ENCODE measurements at places on chromosomes 16 and 17. TPM values are rescaled to one million over a fixed set of nuclear protein-coding genes. Genes with fewer than 3 reads are reported as not detected.

DNA sequence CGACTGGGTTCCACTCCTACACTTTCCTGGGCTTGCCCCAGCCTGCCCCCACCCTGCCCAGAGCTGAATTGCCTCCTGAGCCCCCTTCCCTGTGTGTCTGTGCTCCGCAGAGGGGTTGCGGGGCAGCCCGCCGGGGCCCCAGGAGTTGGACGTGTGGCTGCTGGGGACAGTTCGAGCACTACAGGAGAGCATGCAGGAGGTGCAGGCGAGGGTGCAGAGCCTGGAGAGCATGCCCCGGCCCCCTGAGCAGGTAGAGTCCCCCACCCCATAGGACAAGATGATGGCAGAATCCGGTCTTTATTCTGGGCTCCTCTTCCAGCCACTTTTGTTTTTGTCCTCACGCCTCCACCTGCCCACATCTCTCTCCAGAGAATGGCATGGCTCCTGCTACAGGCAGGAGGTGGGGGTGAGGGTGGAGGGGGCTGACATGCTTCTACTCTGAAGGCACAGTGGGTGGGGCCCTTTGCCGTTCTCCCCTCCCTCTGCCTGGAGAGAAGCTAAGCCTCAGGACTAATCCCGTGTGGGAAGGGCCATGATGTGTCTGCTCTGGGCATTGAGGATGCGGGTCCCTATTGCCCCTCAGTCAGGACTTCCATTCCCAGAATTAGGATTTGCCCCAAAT, 3.5 kb downstream of the ACBD4 start:
- H3K27me3 ChIP-seq = no peaks in the 10 kb centered on the region
- DNase-seq = no peak
- H3K4me1 ChIP-seq = peaks cover 6% of the 10 kb centered on the region
- H3K4me3 ChIP-seq = no peak overlapping the region
- H3K27ac ChIP-seq = no peak overlapping the region

PDIA2 gene
- total RNA-seq = not detected

GRCh38 chr16:31460582-31461002, 1.3 kb downstream of the ARMC5 start:
- H3K4me1 ChIP-seq = peaks cover 20% of the 10 kb centered on the region
- H3K4me3 ChIP-seq = peak overlapping the region; percentile 84
- peaks cover 30% of the 10 kb centered on the region for H3K36me3 ChIP-seq
- peak overlapping the region; percentile 78 for H3K27ac ChIP-seq

DNA sequence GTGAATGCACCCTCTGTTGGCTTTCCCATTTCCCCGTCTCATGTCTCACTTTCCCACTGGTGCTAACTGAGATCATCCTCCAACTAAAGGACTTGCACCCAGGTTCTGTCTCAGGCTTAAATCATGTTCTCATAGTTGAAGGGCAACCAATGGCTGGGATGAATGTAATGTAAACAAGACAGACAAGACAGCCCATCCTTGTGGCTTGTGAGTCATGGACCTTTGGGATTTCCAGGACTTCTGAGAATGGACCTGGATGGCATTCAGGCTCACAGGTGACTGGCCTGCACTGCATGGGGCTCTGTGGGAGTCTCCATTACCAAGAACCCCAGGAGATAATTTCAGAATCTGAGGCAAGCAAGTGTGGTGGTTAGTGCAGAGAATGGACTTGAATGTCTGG, 347.5 kb downstream of the HAPSTR1 start:
- H3K27me3 ChIP-seq = no peaks in the 10 kb centered on the region
- no peak overlapping the region for H3K27ac ChIP-seq
- DNase-seq = no peak
- no peaks in the 10 kb centered on the region for H3K36me3 ChIP-seq
- no peak overlapping the region for H3K4me3 ChIP-seq
- H3K4me1 ChIP-seq = no peaks in the 10 kb centered on the region

DNA sequence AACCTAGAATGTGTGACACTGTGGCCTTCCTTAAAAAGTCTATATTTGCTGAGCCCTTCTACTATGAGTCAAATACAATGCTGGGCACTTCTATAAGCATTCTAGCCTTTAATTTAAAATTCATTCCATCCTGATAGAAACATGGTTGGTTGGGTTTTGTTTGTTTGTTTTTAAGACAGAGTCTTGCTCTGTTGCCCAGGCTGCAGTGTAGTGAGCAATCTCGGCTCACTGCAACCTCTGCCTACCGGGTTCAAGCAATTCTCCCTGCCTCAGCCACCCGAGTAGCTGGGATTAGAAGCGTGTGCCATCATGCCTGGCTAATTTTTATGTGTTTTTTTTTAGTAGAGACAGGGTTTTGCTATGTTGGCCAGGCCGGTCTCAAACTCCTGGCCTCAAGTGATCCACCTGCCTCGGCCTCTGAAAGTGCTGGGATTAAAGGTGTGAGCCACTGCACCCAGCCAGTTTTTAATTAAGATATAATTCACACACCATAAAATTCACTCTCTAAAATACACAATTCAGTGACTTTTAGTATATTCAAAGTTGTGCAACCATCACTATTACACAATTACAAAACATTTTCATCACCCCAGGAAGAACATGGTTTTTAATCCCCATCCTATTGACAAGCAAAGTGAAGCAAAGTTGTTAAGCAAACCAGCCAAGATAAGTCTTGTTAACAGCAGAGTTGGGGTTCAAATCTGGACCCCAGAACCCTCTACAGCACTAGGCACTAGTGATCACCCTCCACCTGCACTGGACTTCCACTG, 42.8 kb downstream of the CMTM4 start:
- no peak for DNase-seq
- no peaks in the 10 kb centered on the region for H3K36me3 ChIP-seq
- H3K4me1 ChIP-seq = peaks cover 8% of the 10 kb centered on the region
- no peaks in the 10 kb centered on the region for H3K27me3 ChIP-seq
- no peak overlapping the region for H3K4me3 ChIP-seq
- no peak overlapping the region for H3K27ac ChIP-seq

DNA sequence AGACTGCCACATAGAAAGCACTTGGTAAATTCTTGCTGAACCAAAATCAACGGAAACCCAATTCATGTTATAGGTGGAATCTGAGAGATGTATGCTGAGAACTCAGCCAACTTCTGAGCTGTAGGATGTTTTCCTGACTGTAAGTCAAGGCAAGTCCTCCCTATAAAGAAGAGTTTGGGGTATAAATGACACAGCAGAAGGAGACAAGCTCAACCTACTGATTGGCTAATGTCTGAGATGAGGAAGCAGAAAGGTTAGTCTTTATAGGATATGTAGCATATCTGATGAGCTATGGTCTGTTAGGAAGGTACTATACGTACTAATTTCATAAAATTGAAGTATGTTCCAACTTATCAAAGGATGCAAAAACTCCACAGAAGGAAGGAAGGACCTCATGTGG, 99.5 kb downstream of the XYLT1 start:
- peaks cover 61% of the 10 kb centered on the region for H3K4me1 ChIP-seq
- H3K27me3 ChIP-seq = no peaks in the 10 kb centered on the region
- peak overlapping the region; percentile 78 for H3K27ac ChIP-seq

ZG16B gene
- 0.53 TPM for total RNA-seq

DNA sequence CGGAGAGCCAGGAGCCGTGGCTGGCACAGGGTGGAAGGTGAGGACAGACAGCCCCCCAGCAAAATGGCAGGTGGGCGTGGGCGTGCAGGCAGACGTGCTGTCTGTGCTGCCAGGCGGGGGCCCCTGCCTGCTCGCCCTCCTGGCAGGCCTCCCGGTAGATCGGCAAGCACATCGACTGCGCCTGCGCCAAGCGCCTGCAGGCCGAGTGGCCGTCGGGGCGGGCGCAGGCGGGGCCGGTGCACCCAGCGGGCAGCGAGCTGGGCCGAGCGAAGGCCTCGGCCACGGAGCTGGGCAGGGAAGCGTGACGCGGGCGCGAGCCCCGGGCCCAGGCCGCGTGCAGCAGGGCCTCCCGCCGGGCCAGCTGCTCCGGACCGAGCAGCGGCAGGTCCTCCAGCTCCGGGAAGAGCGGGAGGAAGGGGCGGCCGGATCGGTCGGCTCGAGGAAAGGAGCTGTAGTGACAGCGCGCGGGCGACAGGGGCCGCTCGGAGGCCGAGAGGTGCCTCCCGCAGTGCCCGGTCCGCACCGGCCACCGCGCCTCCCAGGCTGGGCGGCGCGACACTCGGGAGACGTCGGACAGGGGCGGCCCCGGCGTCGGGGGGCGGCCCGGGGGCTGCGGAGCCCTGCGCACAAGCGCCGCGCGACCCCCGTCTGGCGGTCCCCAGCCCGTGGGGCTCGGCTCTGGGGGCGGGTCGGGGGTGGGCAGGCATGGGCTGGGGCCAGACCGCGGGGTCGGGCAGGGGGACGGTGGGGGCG, 16.9 kb downstream of the GRIN2C start:
- peak; percentile 85 for DNase-seq
- peaks cover 7% of the 10 kb centered on the region for H3K36me3 ChIP-seq
- H3K4me3 ChIP-seq = peak overlapping the region; percentile 48
- H3K4me1 ChIP-seq = peaks cover 12% of the 10 kb centered on the region

- no peak overlapping the region for H3K4me3 ChIP-seq
- DNase-seq = no peak
- peaks cover 14% of the 10 kb centered on the region for H3K4me1 ChIP-seq
- H3K36me3 ChIP-seq = peaks cover 6% of the 10 kb centered on the region
- no peaks in the 10 kb centered on the region for H3K27me3 ChIP-seq
- no peak overlapping the region for H3K27ac ChIP-seq
These were observed 193.7 kb upstream of the CHMP6 start for GRCh38 chr17:80797741-80798594.

CD7 gene
- not detected for total RNA-seq

ZSCAN10 gene
- total RNA-seq = not detected

DNA sequence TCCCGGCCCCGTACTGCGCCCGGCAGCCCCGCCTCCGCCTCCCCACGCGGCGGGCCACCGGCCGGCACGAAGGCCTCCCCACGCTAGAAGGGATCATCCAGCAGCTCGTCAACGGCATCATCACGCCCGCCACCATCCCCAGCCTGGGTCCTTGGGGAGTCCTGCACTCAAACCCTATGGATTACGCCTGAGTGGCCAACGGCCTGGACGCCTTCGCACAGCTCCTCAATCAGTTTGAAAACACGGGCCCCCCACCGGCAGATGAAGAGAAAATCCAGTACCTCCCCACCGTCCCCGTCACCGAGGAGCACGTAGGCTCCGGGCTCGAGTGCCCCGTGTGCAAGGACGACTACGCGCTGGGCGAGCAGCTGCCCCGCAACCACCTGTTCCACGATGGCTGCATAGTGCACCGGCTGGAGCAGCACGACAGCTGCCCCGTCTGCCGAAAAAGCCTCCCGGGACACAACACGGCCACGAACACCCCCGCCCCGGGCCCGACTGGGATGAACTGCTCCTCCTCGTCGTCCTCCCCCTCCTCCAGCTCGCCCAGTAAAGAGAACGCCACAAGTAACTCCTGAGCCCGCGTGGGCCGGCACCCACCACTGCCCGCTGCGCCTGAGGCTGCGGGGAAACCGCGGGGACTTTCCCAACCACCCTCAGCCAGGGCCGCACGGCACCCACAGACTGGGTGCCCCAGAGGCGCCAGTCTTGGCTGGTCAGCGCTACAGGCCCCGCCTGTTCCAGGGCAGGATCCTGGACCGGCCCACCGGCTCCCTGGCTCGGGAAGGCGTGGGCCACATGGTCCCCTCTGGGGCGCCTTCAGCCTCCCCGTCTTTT, 39.0 kb upstream of the AKAP1 start:
- no peak overlapping the region for H3K27ac ChIP-seq
- peaks cover 10% of the 10 kb centered on the region for H3K4me1 ChIP-seq
- DNase-seq = no peak
- no peaks in the 10 kb centered on the region for H3K36me3 ChIP-seq

DNA sequence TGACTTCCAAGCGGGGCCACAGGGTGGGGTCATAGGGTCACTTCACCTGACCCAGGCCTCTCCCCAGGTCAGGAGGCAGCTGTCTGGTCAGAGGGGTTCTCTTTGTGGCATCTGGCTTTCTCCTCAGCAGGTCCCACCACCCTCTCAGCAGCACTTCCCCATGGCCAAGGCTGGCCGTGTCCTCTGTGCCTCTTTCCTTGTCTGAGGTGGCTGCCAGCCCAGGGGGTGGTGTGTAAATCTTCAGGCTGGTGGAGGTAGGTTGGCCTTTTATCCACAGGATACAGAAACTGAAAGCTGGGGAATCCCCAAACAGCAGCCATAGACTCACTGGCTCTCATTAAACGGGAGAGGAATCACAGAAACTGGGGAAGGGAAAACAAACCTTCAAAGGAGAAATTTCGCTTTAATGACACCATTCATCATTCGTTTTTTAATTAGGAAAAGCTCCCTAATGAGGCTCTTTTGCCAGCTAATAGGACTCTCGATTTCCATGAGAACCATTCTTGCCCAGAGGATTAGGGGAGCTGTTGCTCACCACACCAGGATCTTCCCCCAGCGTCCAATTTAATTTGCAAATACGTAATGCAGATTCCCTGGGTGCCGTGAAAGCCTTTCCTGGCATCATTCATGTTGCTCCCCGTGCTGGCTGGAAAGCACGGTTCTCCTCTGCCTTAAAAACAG, 18.0 kb downstream of the C17orf75 start:
- H3K4me1 ChIP-seq = peaks cover 8% of the 10 kb centered on the region
- no peaks in the 10 kb centered on the region for H3K36me3 ChIP-seq
- DNase-seq = peak; percentile 52
- H3K27me3 ChIP-seq = no peaks in the 10 kb centered on the region
- H3K27ac ChIP-seq = peak overlapping the region; percentile 48

DNA sequence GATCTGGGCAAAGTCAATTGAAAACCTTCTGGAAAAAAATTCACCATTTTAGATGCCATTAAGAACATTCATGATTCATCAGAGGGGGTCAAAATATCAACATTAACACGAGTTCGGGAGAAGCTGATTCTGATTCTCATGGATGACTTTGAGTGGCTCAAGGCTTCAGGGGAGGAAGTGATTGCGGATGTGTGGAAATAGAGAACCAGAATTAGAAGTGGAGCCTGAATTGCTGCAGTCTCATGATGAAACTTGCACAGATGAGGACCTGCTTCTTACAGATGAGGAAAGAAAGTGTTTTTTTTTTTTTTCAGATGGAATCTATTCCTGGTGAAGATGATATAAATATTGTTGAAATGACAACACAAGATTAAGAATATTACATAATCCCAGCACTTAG, 12.9 kb downstream of the ITGAX start:
- H3K27me3 ChIP-seq = no peaks in the 10 kb centered on the region
- no peak overlapping the region for H3K27ac ChIP-seq
- no peaks in the 10 kb centered on the region for H3K36me3 ChIP-seq

DNA sequence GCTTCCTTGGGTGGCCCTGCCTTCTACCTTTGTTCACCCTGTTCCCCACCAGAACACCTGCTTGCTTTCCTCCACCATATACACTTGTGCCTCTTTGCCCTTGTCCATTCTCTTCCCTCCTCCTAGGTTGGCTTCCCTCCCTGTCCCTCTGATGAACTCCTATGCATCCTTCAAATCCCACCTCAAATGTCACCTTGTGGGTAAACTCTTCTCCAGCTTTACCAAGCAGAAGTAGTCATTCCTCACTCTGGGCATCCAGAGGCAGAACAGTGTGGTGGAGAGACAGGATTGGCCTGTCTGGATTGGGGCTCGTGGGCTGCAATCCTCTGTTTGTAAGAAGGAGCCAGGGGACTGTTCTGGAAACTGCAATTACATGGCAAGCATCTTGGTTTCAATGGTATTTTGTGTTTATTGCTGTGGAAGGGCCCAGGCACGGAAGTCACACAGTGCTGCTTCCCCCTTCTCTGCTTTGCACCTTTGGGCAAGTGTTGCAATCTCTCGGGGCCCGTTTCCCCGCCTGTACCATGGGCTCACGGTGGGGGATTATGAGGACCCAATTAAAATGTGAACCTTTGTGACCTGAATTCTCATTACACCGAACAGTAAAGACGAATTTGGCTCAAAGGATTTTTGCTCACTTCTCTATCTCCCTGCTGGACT, 21.9 kb upstream of the NXPH3 start:
- no peak overlapping the region for H3K27ac ChIP-seq
- H3K4me3 ChIP-seq = no peak overlapping the region
- no peaks in the 10 kb centered on the region for H3K36me3 ChIP-seq
- H3K27me3 ChIP-seq = no peaks in the 10 kb centered on the region
- DNase-seq = no peak
- peaks cover 6% of the 10 kb centered on the region for H3K4me1 ChIP-seq
